ENCODE measurements at places on chromosomes 4 and X.
A peak's percentile ranks its signal among the peaks of the same experiment; 100 is the strongest.

DNA sequence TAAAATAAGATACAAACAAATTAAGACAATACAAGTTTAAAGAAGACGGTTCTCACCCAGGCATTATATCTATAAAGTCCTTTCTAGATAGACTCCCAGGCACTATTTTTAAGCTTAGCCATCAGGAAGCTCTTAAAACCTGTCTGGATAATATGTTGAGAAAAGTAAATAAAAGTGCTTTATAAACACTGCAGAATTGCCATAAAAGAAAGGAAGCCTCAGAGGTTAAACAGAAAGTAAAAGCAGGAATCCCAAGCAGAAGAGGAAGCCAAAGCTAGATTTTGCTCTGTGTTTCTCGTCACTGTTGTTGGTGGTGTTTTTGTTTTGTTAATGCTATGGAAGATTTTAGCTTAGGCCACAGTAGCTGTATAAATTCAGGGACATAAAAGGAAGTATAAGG lies 1267.3 kb downstream of the PCDH19 start:
- DNase-seq: no peak

DNA sequence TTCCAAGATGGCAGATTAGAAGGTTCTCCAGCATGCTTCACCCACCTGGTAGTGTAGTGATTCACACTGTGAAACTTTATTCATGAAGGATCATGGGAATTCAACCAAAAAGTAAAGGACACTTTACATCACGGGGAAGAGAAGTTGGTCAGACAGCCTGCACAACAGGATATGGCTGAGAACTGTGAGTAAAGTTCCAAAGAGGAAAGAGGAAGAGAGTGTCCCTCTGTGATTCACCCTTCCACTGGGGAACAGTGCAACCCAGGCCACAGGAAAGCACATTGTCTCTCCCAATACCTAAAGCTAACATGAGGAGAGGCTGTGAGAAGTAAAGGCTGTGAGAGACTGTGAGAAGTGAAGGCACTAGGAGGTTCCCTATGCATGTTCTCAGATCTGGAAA lies 137.2 kb downstream of the STPG2 start:
- no peak for DNase-seq

DNA sequence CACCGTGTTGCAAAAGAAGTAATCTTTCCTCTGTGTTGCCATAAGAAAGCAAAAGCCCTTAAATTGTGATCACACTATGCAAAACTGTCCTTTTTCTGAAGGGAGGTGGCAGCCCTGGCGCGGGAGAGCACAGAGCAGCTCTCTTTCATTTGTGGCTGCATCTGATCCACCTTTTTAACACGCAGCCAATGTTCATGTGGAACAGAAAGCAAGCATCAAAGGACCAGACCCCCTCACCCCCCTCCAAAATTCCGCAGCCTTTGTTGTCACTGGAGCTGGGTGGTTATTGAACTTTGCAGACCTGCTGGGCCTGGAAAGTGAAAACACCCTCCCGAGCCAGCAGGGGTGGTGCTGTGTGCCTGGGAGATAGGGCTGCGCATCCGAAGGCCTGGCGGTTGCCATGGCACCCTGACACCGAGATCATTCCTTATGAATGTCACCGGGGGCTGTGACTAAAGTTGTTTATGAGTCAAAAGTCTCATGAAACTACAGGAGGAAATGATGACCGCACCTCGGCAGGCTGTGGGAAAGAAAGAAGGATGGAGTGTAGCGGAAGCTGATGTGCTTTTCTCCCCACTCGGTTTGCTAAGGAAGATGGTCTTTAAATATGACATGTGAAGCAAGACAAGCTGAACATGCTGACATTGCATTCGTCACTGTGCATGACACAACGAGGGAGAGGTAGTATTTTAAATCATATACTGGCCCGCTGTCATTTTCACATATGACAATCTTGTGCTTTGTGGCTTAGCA lies 367.4 kb downstream of the UNC5C start:
- no peak for DNase-seq

DNA sequence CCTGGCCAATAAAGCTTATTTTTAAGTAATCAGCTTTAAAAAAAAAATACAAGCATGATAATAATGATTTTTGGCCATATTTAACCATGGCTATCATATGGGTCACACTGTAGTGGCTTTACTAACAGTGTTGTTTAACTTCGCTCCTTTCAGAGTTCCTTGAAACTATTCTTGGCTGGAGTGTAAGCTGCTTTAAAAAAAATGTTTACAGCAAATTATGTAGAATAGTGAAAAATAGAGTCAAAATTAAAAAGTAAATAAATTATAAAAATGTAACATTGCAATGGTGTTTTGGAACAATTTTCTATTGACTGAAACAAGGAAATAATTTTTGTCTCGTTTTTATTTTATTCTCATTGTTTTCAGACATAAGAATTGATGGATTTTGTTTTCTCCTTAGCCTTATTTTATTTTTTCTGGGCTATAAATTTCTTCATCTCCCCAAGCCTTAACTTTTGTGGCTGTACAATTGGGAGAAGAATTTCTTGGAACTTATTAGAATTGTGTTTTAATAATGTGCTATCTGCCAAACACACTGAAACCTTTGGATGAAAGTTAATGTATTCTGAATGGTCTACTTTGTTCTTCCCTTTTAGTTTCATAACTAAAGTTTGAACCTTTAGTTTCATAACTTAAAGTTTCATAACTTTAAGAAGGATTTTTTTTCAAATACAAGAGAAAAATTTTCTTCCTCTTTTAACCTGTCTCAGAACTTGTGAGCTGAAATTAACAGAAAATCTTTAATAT lies 182.0 kb downstream of the ARHGAP24 start:
- no peak for DNase-seq

DNA sequence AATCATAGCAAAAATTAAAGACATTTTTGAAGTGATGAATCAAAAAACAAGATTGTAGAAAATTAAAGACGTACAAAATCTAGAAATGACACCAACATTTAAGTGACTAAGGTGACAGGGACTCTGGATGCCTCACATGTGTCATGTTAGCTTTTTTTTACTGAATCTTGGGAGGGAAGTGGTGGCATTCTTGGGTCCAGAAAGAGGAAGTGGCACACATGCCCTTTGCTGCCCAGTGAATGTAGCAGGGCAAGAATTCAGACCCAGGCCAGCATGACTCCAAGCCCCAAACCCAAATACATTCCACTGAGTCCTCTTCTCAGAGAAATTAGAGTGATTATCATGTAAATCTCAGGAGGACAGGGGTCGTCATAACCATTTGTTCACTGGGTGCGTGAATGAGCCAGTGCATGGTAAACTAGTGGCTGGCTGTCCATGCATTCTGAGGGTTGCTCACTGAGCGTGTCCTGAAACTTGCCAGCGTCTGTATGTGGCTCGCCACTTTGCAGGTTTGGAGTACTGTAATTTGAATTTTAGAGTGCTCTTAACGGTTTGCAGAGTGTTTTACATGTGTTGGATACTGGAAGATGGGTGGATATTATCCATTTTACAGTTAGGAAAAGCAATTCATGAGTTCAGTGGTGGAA lies 55.4 kb upstream of the TBC1D14 start:
- no peak for DNase-seq

GRCh38 chr4:153573221-153573620 lies 107.1 kb downstream of the TMEM131L start:
- no peak for DNase-seq

- no peak for DNase-seq
These were observed 78.7 kb downstream of the CNOT6L start for GRCh38 chr4:77740480-77740879.

- no peak for DNase-seq
These were observed 527.0 kb downstream of the GRID2 start for GRCh38 chr4:92830771-92831170.

- DNase-seq: no peak
These were observed 192.6 kb downstream of the FRMPD4 start for GRCh38 chrX:12330841-12331240.

GRCh38 chrX:71992711-71993110 lies 82.1 kb downstream of the NHSL2 start:
- peak; percentile 68 for DNase-seq

GRCh38 chrX:17005712-17006368 lies 59.4 kb downstream of the REPS2 start:
- DNase-seq: no peak

GRCh38 chr4:94577136-94577535 lies 125.4 kb downstream of the PDLIM5 start:
- no peak for DNase-seq

DNA sequence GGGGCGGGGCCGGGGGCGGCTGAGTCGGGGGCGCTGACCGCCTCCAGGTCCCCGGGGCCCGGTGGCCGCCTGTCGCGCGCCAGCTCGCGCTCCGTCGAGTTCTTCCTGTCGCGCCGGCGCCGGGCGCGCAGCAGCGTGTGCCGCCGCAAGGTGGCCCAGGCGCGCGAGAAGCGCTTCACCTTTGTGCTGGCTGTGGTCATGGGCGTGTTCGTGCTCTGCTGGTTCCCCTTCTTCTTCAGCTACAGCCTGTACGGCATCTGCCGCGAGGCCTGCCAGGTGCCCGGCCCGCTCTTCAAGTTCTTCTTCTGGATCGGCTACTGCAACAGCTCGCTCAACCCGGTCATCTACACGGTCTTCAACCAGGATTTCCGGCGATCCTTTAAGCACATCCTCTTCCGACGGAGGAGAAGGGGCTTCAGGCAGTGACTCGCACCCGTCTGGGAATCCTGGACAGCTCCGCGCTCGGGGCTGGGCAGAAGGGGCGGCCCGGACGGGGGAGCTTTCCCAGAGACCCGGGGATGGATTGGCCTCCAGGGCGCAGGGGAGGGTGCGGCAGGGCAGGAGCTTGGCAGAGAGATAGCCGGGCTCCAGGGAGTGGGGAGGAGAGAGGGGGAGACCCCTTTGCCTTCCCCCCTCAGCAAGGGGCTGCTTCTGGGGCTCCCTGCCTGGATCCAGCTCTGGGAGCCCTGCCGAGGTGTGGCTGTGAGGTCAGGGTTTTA lies 1.5 kb downstream of the ADRA2C start:
- no peak for DNase-seq

- no peak for DNase-seq
These were observed 220.7 kb downstream of the CAMK2D start for GRCh38 chr4:113540859-113541258.

DNA sequence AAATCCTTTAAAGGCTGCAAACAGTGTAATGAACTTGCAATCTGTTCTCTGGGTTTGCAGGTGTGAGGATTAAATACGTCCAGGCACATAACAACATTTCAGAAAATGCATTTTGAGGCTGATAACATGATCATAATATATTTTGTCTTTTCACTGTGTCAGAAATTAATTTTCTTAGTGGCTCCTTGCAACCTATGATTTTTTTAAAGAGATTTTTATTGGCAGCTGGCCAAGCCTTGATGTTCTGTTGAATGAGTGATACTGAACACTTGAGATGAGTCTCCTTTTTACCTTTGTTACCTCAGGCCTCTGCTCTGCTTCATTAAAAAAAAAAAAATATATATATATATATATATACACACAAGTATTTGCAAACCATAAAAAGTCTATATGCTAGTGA lies 68.2 kb upstream of the TENM3 start:
- DNase-seq: no peak

- no peak for DNase-seq
These were observed 151.3 kb downstream of the SNCA start for GRCh38 chr4:89685690-89686089.

DNA sequence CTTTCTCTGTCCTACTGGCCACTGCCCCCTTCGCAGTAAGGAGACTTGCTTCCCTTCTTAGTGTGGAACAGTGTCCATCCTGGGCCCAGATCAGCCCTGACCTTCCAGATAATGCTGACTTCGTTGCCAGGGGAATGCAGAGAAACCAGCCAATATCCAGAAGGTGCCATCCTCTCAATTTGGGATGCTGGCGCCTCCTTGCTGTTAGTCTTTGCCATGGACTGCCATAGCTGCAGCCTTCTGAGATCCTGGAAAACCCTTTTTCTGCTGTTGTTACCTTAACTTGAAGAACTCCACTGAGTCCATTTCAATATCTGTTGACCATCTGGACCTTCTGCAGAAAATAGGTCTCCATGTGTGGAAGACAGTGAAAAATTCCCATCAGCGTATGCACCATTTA lies 21.8 kb downstream of the RAI2 start:
- DNase-seq: no peak

- DNase-seq: no peak
These were observed 1.6 kb downstream of the PI4K2B start for GRCh38 chr4:25235401-25235800.

DNA sequence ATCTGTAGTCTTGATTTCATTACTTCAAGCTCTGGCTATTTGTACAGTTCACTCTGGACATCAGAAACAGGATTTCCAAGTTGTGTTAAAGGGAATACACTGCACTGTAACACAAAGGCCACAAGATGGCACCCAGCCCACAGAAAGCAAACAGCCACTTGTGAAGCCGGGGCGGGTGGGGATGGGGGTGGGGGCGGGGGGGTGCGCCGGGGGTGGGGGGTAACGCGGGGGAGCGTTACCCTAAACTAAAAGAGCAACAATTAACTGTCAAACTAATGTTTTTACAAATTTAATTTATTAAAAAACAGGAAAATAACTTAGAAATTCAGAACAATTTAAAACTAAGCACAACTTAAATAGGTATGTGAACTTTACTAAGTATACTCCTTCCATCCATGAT lies 27.3 kb downstream of the PRDX4 start:
- DNase-seq: no peak

- no peak for DNase-seq
These were observed 37.5 kb upstream of the RASGEF1B start for GRCh38 chr4:81509191-81509590.

DNA sequence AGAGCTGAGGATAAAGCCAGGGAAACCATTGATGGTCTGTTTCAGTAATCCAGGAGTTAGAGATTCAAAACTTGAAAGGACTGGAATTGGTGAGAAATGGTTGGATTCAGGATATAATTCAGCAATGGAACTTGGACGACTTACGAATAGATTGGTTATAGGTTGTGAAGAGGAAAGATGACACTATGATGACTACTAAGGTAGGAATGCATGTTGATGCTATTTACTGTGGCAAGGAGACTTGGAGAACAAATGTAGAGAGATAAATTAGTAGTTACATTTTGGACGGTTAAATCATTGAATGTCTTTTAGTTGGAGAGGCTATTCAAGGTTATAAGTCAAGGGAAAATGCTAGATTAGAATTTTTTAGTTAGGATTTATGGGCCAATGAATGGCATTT lies 365.4 kb upstream of the TECRL start:
- no peak for DNase-seq

DNA sequence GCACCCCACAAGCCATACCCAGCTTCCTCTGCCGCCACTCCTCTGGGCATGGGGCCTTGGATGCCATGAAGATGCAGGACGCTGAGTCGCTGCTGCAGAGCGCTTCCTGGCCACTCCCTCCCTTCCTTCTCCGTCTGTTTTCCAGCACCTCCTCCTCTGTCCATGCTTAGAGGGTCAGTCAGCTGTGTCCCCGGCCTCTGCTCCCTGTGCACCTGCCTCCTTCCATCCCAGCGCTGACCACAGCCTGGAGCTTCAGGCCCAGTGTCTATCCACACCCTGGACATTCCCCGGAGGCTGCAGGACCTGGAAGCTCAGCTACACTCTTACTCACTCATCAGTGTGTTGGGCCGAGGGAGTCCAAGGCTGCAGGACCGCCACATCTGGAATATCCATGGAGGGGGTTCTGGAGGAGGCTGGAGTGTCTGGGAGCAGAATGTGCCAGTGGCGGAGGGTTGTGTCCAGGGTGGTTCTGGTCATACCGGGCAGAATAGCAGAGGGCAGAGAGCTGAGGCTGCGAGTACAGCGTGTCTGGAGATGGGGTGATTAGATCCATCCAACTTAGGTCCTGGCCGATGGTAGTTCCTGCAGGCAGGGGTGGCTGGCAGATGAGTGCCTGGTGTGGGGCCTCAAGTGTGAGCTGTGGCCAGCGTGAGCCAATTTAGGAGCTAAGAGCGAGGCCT lies 58.6 kb upstream of the ADRA2C start:
- DNase-seq: no peak

All from natural killer cell treated with Interleukin-12 subunit alpha and Interleukin-12 subunit beta and Interleukin-15 and Interleukin-18, amount 100 ng/mL, for 72 hours (primary cell).